CD8-positive, alpha-beta T cell (primary cell): ENCODE measurements at places on chromosomes 4 and X.

DNA sequence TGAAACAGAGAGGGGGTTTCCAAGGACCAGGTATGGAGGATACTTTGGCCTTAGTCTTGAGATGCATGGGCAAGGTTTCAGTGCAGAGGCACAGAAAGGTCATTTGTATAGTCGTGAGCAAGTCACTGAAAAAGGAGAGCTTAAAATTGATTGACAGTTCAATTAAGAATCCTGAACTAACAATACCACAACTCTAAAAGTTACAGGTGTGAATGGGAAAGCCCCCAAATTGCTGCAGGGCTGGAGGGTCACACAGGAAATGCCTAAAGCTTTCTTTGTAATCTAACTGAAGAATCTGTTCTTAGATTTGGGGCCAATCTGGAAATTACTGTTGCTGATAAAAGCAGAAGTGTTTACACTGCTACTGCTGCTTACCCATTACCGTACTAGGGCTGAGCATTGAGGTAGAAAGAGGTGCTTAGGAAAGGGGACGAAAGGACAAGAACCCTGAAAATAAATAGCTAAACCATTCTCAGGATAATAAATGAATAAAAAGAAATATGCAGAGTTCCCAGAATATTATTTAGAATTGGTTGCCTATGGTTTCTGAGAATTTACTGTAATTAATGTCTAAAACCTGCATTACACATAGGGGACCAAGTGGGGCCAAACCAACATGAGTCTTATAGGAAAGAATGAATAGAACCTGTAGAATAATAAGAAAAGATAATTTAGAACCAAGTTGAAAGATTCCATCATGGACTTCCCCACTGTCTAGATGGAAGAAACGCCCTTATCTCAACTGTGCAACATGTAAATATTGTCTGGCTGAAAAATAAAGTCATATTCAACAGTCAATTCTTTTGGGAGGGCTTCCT lies 91.9 kb upstream of the PPP1R2C start:
- DNase-seq = peak; percentile 25

GRCh38 chr4:176034499-176034898 lies 31.1 kb upstream of the WDR17 start:
- no peak for DNase-seq

DNA sequence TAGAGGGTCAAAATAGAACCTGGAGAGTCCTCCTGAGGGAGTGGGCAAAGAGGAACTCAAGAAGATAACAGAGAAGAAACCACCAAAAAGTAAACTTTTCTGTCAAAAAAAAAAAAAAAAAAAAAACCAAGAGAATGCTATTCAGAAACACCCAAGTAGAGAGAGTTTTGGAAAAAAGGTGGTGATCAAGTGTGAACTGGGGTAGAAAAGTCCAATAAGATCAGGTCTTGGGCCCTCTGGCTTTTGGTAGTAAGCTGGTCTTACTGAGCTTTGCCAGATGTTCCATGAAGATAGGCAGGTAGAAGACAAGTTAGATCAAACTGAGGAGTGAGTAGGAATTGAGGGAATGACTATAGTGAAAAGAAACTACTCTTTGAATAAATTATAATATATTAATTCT lies 167.5 kb downstream of the COL25A1 start:
- DNase-seq = no peak

DNA sequence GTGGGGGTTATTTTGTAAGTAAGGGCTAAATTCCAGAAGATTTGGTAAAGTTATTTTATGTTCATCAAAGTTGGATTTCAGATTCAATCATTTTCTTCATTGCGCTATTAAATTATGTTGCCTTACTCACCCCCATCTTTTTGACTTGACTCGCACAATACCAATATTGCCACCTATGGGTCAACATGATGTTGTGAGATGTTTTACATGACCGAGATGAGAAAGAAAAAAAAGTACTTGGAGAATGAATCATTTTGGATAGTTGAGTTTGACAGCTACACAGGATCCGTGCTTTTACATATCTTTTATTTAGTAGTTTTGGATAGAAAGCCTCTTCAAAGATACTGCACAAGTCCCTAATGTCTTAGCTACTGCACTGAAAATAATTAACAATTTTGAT lies 224.2 kb upstream of the EMCN start:
- DNase-seq = no peak

DNA sequence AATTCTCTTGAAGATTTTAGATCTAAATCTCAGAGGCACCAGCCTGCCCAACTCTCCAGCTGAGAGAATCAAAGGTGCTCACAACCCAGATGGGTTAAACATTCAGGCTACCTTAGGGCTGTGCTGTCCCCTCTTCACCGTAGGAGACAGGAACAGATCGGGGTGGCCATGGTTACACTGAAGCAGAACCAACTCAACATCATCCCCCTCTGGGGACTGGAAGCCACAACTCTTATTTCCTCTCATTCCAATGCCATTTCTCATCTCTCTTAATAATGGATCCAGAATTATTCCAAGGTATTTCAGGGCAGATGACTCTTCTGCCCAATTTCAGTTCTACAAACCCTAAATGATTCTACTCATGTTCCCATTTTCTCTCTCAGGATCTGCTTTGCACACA lies 109.7 kb downstream of the NKX6-1 start:
- no peak for DNase-seq

GRCh38 chr4:88818631-88819470 lies 121.2 kb upstream of the NAP1L5 start:
- DNase-seq = peak; percentile 69

DNA sequence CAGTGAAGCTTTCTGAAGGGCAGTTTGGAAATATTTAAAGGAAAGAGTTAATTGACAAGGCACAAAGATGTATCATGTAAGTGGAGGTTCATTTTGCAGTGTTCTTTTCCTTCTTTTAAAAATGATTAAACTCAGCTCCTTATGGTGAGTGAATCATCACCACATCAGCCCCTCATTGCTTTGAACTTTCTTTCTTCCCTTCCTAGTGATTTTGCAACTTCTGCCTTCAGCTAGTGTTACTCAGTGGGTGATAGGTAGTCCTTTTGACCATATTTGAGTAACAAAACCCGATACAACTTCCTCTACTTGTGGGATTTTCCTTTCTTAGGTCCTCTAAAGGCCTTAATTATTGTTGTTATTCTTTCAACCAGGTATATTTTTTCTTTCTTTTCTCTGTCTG lies 8.2 kb downstream of the ZCCHC4 start:
- no peak for DNase-seq

DNA sequence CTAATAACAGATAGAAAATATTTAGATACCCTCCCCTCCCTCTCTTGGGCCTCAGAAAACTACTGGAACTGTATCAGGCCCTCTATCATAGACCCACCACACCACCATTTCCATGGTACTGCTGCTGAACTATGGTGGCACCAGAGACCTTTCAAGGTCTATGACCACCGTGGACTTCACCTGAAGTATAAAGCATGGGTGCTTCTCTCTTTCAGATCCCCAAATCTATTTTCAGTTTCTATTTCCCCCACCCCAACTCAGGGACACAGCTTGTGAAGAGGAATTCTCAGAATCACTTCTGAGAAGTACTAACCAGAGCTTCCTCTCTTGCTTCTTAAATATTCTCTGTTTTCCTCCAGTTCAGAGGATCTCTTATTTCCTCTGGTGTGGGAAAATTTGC lies 840.8 kb upstream of the HTR2C start:
- DNase-seq = no peak

DNA sequence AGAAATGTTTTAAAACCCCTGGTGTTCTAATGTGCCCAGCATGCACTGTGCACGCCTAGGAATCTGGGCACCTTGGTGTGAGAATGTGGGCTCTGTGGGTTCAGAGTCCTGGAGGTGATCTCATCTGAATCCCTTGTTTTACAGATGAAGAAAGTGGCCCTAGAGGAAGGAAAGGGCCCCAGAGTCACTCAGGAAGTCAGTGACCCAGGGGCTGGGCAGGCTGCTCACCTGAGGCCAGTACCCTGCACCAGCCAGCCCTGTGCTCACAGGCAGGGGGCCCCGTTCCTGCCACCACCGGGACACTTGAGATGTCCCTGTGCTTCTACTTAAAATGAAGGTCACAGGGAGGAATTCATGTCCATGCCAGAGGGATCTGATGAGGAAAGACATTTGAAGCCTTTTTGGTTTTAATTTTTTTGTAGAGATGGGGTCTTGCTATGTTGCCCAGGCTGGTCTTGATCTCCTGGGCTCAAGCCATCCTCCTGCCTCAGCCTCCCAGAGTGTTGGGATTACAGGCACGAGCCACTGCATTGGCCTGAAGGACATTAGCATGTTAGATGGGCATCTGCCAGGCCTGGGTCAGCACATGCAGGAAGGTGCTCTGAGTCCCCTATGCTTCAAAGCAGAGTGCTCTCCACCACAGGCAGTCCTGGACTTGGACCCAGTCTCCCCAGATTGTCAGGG lies 7.4 kb upstream of the S100P start:
- DNase-seq = no peak

GRCh38 chr4:76729460-76729859 lies 168.5 kb downstream of the SOWAHB start:
- no peak for DNase-seq

DNA sequence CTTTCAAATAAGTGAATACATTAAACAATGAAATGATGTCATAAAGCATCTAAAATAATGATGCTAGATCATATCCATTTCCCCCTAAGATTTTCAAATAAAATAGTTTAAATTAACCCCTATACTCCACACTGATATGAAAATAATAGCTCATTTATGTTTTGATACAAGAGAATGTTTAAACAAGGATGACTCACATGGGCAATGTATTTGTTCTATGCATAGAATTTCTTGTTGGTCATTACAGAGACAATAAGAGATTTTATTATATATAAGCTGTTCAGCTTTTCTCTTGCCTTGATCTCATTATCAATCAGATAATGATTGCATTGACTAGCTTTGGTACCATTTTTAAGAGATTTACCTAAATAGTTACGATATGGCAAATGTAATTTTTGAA lies 411.7 kb downstream of the ARHGAP24 start:
- DNase-seq = no peak

- DNase-seq = no peak
Measured at GRCh38 chr4:90122355-90122748, 4.8 kb upstream of the CCSER1 start.

DNA sequence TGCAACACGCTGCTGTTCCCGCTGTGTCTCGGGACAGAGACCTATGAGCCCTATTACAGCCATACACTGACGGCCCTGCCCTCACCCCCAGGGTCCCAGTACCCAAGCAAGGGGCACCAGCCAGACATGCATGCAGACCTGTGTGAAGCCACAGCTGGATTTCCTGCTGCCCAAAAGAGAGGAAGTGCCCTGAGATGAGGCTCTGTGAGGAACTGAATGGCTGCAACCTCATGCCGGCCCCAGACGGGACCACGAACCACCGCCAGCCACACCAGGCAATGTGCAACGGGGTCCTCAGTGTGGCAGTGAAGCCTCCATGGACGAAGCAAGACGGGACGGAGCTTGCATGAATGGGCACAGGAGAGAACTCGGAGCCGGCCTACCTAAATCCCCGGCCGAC lies 21.1 kb downstream of the CTBP1 start:
- DNase-seq = no peak

GRCh38 chr4:110620691-110621327 lies 2.1 kb downstream of the PITX2 start:
- DNase-seq = no peak

DNA sequence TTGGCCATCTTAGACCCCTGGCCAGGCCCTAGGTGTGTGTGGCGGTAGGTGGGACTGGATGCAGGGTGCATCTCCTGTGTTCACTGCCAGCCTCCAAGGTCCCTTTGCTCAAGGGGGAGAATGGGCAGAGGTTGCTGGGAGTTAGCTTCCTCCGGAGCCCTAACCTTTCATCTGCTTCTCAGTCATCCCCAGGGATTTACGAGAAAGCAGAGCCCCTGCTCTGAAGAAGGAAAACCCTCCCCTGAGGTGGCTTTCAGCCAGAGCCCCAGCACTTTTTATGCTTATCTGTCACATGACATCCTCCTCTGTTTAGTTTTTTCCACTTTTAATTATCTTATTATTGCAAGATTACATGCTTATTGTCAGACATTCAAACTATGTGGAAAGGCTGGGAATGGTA lies 44.9 kb upstream of the DDX3X start:
- DNase-seq = no peak

DNA sequence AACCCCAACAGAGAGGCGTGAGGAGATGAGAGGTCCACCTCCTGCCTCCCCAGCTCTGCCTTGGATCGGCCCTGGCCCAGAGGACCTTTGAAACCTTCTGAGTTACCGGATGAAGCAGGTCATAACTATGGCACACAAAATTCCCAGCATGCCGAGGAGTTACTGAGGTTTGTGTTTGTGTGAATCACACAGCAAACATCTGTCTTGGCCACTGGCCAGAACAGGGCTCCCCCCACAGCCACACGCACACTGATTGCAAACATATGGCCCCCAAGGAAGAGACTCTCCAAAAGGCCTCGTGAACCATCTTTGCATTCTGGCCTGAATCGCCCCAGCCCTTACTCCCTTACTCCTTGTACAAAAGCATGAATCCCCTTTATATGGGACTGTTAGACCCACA lies 18.9 kb downstream of the RPS4X start:
- DNase-seq = no peak

- DNase-seq = no peak
Measured at GRCh38 chrX:111447298-111447697, 35.3 kb upstream of the DCX start.

GRCh38 chr4:189507060-189507459 lies 433.6 kb upstream of the FRG1 start:
- DNase-seq = no peak

GRCh38 chr4:156303708-156304107 lies 350.0 kb upstream of the CTSO start:
- no peak for DNase-seq

- DNase-seq = no peak
Measured at GRCh38 chr4:16676230-16676770, 222.1 kb downstream of the LDB2 start.

DNA sequence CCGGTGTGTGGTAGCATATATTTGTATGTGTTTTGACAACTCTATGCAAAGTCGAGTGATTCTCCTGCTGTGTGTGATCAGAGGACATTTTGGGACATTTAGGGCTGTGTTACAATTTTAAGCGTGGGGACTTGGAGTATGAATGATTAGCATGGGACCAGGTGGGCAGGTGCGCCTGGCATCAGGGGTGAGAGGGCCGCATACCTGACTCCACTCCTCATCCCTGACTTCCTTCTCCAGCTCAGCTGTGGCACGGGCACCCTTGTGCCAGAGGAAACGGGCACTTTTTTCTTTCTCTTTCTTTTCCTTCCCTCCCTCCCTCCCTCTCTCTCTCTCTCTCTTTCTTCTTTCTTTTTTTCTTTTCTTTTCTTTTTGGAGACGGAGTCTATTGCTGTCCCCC lies 15.7 kb upstream of the PLCXD1 start:
- DNase-seq = no peak

GRCh38 chrX:131633285-131633917 lies 89.5 kb downstream of the OR13H1 start:
- DNase-seq = no peak

DNA sequence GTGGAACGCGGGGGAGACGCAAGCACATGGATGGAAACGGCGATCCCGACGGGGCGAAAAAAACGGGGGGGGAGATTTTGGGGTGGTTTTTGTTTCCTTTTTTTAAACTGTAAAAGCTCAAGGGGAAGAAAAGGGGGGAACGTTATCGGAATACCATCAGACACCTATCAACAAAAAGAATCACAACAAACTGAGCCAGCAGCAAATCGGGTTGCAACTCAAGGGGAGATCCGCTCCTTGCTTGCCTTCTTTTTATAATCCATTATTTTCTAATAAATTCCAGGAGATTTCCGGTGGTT lies 616 bp downstream of the MAML3 start:
- DNase-seq = no peak

- no peak for DNase-seq
Measured at GRCh38 chr4:156685308-156685707, 286.3 kb downstream of the PDGFC start.

GRCh38 chrX:46793386-46794143 lies 34.6 kb upstream of the SLC9A7 start:
- DNase-seq = no peak

- DNase-seq = no peak
Measured at GRCh38 chrX:155956649-155957048, 40.8 kb upstream of the IL9R start.
